ENCODE measurements at places on chromosomes 1 and 21. TPM values are rescaled to one million over a fixed set of nuclear protein-coding genes. Genes with fewer than 3 reads are reported as not detected.

CYP4Z1 gene
- not detected for total RNA-seq

DNA sequence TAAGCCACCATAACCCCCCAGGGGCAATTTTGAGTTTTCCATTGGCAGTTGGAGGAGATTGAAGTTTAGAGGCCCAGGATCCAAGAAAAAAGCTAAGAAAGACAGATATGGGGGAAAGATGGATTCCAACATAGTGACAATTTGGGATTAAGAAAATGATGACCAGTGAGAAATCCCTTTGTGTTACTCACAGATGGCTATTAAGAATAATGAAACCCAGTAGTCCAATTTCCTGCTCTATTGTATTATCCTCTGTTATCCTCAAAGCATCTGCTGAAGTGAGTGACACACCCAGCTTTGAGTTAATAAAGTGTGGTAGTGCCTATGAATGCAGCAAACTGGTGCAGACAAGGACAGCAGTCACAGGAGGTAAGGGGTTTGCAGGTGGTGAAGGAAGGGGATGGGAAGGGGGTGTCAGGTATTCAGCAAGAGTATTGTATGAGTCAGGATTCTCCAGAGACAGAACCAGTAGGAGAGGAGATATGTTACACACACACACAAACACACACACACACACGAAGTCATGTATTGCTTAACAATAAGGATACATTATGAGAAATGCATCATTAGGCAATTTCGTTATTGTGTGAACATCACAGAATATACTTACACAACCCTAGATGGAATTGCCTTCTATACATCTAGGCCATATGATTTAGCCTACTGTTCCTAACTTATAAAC is 112.4 kb upstream of the VANGL1 start:
- peak; percentile 59 for DNase-seq

DNA sequence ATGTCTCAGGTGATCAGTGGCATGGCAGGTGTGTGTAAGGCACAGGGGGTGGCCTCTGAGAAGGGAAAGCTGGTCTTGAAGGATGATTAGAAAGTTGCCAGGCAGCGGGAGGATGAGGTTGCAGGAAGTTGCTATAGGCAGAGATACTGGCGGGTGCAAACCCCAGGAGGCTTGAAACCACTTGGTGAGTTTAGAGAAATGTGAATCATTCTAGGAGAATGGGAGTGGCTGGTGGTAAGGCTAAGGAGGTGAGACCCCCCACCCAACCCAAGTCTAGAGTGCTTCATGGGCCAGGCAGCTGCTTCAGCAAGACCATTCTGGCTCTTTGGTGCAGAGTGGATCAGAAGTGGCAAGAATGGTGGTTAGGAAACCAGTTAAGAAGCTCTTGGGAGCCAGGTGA is 9.0 kb downstream of the SH2D2A start:
- no peak for DNase-seq

S100A16 gene
- total RNA-seq: 661 TPM

- DNase-seq: no peak
Measured at GRCh38 chr1:41221995-41222394, 20.1 kb downstream of the SCMH1 start.

DNA sequence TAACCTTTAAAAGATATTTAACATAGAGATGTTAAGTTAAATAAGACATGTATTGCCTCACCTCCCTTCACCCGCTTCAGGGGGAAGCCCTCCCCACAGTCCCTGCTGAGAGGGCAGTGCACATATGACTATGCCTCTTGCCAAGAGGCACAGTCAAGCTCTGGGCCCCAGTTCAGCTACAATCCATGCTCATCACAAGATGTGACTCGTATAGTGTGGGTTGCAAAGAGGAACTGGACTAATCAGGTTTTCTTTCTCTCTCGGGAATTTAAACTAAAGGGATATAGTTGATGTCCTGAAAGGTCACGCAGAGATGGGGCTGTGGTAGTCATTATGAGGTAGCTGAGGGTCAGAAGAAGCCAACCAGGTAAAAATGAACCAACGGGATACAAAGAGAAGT is 35.6 kb downstream of the LYST start:
- peak; percentile 55 for DNase-seq

- DNase-seq: peak; percentile 73
Measured at GRCh38 chr1:201463071-201463552, 5.9 kb downstream of the PHLDA3 start.

GRCh38 chr1:44792736-44793502 is 4.9 kb upstream of the BEST4 start:
- DNase-seq: no peak

OR14K1 gene
- not detected for total RNA-seq

DNA sequence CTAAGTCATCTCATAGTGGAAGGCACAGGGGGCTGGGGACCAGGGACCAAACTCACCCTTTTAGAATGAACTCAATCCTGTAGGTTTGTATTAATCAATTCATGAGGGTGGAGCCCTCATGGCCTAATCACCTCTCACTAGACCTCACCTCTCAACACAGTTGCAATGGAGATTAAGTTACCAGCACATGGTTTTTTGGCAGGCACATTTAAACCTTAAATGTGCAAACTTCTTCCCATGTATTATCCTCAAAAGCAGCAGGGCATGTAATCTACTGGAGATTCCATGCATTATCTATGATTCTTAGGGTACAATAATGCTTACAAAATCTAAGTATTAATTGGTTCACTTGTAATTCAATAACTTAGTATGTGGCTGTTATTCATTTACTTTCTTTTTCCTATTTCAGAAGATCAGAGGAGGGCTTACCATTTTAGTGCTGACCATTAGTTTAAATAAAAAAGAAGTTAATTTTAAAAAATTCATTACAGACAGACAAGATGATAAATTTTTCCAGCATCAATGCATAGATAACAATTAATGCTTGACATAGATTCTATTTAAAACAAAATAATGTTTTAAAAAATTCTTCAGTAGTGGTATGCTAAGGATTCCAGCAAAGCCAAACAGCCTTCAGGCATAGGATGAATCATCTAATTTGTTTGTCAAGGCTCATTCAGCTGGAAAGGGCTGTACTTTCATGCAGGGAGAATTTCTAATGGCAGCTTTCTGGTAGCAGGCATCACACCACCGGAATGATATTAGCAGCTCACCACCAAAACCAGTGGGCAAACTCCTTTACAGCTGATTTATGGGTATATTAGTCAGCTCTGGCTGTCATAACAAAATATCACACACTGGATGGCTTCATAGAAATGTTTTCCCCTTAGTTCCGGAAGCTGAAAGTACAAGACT is 124.6 kb upstream of the ZNF648 start:
- DNase-seq: peak; percentile 94

DNA sequence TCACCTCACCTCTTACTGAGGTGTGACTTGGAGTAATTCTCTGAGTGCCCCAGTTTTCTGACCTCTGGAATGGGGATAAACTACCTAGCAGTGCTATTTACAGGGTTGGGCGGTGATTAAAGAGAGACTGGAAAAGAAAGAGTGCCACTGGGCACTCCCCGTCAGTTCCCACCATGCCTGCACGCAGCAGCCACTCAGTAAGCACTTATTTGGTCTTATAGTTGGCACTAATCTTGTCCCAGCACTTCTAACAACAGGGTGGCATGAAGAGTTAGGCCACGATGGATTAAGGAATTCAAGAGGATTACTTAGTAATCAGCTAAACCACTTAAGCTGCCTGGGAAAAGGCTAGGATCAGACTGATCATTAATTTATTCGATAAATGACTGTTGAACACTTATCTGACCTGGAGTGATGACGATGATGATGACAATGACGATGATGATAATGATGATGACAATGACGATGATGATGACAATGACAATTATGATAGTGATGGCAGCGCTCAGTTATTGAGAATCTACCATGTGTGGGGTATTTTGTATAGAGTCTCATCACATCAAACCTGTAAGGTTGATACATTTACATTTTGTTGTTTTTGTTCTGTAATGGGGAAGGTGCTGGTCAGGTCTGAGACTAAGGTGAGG is 5.4 kb downstream of the CITED4 start:
- DNase-seq: no peak

GRCh38 chr1:243260221-243260880 is 4.5 kb downstream of the SDCCAG8 start:
- peak; percentile 28 for DNase-seq

SEC16B gene
- 0.83 TPM for total RNA-seq

DNA sequence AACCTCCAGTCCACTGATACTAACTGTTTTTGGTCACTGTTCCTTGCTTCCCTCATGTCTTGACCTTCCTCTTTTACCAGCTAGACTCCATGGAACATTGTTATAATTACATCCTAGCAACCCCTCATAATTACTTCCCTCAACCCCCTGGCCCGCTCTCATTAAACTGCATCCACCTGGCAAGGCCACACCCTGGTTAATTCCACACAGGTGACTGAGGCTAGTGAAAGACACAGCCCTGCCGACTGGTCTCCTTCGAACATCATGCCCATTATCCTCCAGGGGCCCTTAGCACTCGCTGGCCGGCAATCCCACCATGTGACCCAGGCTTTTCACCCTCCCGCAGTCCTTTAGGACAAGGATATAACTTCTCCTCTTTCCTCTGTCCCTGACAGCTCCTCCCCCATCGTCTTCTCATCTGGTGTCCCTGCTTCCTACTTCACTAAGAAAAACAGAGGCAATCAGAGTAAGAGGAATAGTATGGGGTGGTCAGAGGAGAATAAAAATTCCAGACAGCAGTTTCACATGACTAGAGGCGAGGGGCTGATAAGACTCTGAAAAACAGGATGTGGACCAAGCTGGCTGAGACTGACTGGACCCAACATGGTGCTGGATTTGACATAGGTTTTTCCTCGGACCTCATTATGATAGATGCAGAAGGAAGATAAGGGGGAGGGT is 8.8 kb upstream of the TENT5B start:
- DNase-seq: no peak

ADORA3 gene
- total RNA-seq: not detected

NGF gene
- 0.17 TPM for total RNA-seq

GRCh38 chr1:172019976-172020375 is 178.7 kb downstream of the DNM3 start:
- DNase-seq: no peak

SPRR2F gene
- total RNA-seq: not detected

DNA sequence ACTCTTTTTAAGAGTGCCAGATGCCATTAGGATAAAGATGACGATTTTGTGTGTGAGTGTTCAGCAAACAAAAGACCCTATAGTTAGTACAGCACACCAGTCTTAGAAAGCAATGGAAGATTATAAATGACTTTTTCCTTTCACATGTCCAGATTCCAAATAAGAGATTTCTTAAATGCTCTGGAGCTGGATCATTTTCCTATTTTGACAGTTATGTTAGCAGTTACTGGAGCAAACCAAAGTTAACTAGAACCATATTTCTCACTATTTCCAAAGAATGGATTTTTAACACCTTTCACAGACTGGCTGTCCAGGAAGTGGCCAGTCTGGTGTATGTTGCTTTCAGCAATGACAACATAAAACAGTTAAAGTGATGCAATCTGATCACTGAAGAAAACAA is 905.8 kb upstream of the ADGRL2 start:
- no peak for DNase-seq

DNA sequence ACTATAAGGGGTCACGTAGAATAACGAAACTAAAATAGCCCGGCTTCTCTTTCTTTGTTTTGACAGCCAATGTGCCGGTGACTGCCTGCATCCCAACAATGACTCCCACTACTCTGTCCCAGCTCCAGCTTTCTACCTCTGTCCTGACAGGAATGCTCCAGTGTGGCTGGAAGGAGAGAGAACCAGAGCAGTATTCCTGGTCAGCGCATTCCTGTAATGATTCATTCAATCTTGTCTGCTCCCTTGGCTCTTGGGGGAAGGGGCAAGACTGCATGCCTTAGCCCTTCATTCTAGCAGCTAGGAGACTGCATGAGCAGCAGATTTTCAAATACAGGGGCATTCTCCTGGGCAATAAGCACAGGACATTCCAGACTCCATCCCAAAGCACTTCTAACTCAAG is 132.1 kb upstream of the PRMT6 start:
- DNase-seq: no peak

DNA sequence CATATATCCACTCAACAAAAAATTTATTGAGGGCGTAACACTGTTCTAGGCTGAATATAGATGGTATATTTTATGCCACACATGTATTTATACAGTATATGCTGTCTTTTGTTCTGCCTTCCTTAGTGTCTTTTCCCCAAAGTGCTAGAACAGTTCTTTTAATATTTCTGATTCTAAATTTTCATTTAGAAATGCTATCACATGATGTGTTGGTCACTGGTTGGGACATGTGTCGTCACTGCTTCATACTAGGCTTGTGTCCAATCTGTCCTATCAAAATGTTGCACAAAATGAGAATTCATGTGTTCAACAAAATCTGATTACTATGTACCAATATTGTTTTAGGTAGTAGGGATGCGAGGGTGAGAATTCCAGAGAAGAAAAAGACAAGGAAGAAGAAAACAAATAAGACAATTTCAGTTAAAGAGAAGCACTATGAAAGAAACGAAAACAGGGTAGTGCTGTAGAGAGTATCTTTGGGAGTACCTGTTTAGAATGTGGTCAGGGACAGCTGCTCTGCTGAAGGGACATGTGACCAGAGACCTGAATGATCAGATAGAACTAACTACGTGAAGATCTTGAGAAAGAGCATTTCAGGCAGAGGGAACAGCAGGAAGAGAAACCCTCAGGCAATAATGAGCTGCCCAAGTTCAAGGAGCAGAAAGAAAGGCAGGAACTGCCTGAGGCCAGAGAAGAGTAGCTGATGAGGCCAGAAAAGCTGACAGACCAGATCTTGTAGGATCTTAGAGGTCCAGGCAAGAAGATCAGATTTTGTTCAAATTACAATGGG is 1.3 kb downstream of the KMO start:
- DNase-seq: peak; percentile 48

Measured in mammary epithelial cell (primary cell).